ENCODE measurements at places on chromosomes 5 and 9.

GRCh38 chr9:70988551-70988950 lies 132.9 kb downstream of the TRPM3 start:
- DNase-seq: no peak

GRCh38 chr5:6710551-6711318 lies 2.5 kb upstream of the TENT4A start:
- no peak for DNase-seq

DNA sequence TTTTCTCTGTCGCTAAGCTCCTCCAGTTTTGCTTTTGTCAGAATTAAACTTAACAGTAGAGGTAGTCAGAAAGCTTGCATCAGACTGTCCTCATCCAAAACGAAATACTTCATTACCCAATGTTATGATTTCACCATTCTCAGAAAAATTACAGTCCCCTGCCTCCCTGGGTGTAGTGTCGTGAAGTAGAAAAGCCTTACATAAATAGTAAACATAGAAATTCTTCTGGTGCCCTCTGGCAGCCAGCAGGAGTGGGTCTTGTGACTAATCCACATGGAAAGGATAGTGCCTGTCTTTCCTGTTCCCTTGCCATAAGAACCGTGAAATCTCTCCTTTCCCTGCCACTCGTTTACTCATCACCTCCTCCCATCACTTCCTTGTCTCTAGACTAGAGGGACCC lies 230.6 kb downstream of the GNA14 start:
- DNase-seq: no peak

- no peak for DNase-seq
Observed at GRCh38 chr5:23007236-23007635, 154.1 kb upstream of the CDH12 start.

GRCh38 chr9:37752642-37753488 lies 740 bp upstream of the TRMT10B start:
- no peak for DNase-seq

DNA sequence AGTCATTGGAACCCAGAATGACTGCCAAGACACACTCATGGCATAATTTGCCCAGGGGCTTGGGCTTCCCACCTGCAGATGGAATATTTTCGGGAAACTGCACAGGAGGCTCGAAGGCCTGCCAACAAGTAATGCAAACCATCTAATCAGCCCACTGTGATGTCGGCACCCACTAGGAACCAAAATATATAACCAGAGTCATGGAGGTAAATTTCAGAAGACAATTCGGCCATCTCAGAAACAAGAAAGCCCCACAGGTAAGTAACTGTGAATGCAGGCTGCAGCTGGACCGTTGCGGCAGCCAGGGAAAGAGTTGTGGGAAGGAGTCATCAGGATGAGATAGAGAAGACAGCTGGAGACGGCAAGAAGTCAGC lies 264.4 kb downstream of the SYK start:
- DNase-seq: no peak

DNA sequence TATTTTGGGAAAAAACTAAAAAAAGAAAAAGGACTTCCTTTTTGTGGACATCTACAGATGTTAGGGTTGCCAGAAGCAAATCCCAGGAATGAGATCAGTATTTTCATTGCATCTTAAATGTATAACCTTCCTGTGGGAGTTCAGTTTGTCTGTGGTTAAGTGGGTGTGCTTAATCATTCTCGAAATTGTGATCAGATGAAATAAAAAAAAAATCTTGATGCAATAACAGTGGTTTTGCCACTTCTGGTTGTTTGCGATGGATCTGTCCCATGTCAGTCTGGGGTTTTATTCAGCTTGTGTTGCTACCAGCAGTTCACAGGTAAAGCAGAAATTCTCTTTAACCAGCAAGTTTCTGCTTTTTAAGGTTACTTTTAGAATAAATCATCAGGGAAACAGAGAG lies 179.0 kb downstream of the MAN2A1 start:
- no peak for DNase-seq

DNA sequence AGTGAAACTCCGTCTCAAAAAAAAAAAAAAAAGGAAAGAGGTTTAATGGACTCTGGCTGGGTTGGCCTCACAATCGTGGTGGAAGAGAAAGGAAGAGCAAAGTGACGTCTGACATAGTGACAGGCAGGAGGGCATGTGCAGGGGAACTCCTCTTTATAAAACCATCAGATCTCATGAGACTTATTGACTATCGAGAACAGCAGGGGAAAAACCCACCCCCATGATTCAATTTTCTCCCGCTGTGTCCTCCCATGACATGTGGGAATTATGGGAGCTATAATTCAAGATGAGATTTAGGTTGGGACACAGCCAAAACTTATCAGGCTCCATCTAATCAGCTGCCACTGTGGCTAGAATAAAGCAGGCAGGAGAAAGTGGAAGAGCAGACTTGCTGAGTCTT lies 610.4 kb upstream of the NUDT12 start:
- no peak for DNase-seq

DNA sequence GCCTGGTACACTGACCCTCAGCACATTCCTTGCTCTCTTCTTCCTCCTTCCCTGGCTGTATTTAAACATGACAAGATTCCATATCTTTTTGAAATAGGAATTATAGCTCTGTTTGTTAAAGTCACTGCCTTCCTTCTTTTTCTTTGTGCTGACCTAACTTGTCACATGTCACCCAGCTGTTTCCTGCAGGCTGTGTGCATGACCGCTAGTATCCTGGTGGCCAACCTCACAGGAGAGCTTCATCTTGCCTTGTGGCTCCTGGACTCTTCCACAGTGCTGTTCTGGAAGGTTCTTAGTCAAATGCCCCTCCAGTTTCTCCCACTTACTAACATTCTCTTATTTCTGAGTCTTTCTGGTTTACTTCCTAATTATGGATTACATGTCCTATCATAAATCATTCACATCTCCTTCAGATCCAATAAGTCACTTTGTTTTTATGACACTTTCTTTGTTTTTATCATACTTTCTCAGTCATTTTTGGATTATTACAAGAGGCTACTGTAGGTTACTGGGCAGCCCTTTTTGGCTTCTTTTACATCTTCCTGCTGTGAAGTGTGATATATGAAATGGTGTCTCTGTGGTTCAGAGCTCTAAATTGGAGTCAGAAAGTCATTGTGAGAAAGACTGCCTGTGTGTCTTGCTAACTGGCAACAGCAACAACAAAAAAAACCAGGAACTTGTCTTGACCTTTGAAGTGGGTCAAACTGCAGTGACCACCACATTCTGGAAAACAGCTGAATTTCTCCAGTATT lies 463.6 kb upstream of the DAP start:
- DNase-seq: no peak

DNA sequence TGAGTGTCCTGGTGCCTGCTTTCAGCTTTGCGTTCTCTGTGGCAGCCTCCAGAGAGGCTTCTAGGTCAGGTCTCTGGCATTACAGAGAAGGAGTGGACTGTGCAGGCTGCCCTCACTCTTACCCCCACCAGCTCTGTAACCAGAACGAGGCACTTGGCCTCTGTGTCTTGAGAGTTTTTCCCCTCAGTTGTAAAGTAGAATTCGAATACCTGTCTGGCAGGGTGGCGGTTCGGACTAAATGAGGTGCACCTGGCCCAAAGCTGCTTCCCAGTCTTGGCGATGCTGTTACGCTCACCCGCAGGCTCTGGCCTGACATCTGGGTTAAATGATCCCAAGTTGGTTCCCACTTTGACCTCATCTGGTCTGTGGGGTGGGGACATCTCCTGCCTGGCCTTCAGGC lies 40.1 kb downstream of the FAM78A start:
- no peak for DNase-seq
